ENCODE measurements at places on chromosomes 6 and 20.

GRCh38 chr20:7710440-7710839 lies 229.8 kb downstream of the HAO1 start:
- no peak for DNase-seq

DNA sequence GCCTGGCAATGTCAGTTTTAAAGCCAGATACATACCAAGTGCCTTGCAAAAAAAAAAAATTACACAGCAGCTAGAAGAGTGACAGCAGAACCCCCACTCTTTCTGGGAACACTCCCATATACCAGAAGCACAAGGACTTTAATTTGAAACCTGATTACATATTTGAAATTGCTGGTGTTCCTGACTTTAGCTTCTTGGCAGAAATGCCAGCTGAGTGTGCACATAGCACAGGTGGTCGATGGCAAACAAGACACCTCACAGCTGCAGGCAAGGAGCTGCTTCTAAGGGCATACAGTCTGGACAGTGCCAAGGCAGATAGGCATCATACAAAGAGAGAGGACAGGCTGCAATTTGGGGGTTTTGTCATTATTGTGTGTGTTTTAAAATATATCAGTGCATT lies 150.7 kb upstream of the SGK1 start:
- no peak for DNase-seq

DNA sequence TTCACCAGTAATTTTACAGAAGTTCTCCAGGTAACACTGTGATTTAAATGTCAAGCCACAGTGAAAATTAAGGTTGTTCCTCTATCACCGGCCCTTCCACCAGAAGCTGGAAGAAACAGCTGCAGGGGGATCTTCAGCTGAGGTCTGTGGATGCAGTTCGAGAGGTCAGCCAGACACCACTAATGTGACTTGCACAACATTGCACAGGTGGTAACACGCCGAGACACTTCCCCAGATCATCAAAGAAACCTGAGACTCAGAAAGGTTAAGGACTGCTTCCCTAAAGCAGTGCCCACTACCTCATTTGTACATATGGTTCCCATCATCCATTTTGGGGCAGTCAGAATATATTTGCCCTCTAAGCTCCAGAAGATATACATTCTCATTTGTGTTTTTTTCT lies 8.1 kb upstream of the SERPINB9 start:
- no peak for DNase-seq

DNA sequence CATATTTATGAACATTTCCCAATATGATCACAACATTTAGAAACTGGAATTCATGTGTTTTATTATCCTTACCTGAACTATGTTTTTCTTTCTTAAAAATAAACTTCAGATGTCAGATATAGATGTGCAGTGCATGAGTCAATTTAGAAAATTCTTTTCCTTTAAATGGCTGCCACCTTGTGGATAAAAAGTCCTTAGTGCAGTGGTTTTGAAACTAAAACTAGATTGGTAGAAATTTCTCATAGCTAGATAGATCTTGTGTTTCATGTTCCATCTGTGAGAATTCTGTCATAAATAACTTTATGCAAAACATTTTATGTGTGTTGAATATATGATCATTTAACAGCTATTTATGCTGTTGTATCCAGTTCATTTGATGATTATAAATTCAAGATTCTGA lies 134.9 kb downstream of the KLHL32 start:
- peak; percentile 59 for DNase-seq

- peak; percentile 9 for DNase-seq
Measured at GRCh38 chr6:25248123-25248522, 31.1 kb upstream of the CARMIL1 start.

DNA sequence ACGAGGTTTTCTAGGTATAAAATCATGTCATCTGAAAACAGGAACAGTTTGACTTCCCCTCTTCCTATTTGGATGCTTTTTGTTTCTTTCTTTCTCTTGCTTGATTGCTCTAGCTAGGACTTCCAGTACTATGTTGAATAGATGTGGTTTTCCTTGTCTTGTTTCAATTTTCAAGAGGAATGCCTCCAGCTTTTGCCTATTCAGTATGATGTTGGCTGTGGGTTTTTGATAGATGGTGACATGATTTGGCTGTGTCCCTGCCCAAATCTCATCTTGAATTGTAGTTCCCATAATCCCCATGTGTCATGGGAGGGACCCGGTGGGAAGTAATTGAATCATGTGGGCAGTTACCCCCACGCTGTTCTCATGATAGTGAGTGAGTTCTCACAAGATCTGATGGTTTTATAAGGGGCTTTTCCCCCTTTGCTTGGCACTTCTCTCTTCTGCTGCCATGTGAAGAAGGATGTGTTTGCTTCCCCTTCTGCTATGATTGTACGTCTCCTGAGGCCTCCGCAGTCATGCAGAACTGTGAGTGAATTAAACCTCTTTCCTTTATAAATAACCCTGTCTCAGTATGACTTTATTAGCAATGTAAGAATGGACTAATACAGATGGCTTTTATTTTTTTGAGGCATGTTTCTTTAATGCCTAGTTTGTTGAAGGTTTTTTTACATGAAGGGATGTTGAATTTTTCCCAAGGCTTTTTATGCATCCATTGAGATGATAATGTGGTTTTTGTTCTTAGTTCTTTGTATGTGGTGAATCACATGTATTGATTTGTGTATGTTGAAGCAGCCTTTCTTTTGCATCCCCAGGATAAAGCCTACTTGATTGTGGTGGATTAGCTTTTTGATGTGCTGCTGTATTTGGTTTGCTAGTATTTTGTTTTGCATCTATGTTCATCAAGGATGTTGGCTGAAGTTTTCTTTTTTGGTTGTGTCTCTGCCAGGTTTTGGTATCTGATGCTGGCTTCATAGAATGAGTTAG lies 239.1 kb downstream of the THBS2 start:
- DNase-seq, result no peak

GRCh38 chr20:32251470-32251869 lies 26.0 kb upstream of the KIF3B start:
- no peak for DNase-seq

GRCh38 chr6:27161946-27162603 lies 85.4 kb upstream of the PRSS16 start:
- DNase-seq, result peak; percentile 52
